ENCODE measurements at places on chromosomes 3 and 15. TPM values are rescaled to one million over a fixed set of nuclear protein-coding genes. Genes with fewer than 3 reads are reported as not detected.
A peak's percentile ranks its signal among the peaks of the same experiment; 100 is the strongest.

GRCh38 chr3:124986192-124987143 is 51.9 kb upstream of the MUC13 start:
- H3K4me3 ChIP-seq: no peak overlapping the region
- DNase-seq: no peak
- H3K36me3 ChIP-seq: no peaks in the 10 kb centered on the region
- H3K27ac ChIP-seq: peak overlapping the region; percentile 87
- H3K4me1 ChIP-seq: peaks cover 35% of the 10 kb centered on the region
- H3K27me3 ChIP-seq: no peaks in the 10 kb centered on the region

- no peak overlapping the region for H3K4me3 ChIP-seq
- DNase-seq: no peak
Observed at GRCh38 chr15:26125664-26126063, 262.5 kb upstream of the ATP10A start.

DNA sequence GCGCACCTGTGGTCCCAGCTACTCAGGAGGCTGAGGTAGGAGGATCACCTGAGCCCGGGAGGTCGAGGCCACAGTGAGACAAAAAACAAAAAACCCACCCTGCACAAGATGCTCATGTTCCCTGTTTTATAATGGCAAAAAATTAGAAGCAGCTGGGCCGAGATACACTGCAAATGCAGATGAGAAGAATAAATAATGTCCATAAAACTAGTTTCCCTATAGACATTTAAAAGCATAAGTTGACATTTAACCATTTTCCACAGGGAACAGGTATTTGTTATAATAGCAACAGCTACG is 537 bp upstream of the SCAP start:
- H3K4me3 ChIP-seq: peak overlapping the region; percentile 94
- no peaks in the 10 kb centered on the region for H3K27me3 ChIP-seq
- peak overlapping the region; percentile 54 for H3K27ac ChIP-seq
- H3K4me1 ChIP-seq: peaks cover 21% of the 10 kb centered on the region
- no peaks in the 10 kb centered on the region for H3K36me3 ChIP-seq

GRCh38 chr3:23495507-23495906 is 292.4 kb downstream of the UBE2E2 start:
- no peaks in the 10 kb centered on the region for H3K36me3 ChIP-seq
- H3K27me3 ChIP-seq: no peaks in the 10 kb centered on the region
- no peaks in the 10 kb centered on the region for H3K4me1 ChIP-seq
- H3K4me3 ChIP-seq: no peak overlapping the region
- no peak for DNase-seq

DNA sequence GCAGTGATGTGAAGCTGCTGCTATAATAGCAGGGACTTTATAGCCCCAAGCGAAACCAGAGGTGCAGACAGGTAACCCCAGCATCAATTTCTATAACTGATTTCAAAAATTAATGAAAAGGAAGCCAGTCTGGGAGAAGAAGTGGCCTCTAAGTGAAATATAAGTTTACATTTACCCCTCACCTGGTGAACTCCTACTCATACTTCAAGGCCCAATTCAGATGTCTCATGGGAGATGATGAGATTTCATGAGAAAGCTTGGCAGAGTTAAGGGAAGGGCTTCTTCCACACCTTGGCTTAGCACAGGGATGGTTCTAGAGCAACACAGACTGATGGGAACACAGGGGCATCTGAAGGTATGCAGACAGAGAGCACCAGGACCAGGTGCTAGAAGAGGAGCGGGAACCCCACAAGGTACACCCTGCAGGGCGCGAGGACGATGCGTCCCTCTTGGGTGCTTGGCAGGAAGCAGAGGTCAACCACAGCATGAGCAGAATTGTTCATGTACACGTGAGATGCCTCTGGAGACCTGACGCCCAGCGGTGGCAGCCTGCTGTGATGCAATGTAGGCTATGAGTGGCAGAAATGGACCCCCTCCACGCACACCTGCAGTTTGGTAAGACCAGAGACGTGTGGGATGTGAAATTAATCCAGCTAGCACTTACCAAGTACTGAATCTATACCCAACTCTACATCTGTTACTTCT is 102.9 kb downstream of the SRGAP3 start:
- no peaks in the 10 kb centered on the region for H3K4me1 ChIP-seq
- H3K27ac ChIP-seq: no peak overlapping the region
- H3K4me3 ChIP-seq: no peak overlapping the region
- DNase-seq: no peak
- no peaks in the 10 kb centered on the region for H3K36me3 ChIP-seq

DNA sequence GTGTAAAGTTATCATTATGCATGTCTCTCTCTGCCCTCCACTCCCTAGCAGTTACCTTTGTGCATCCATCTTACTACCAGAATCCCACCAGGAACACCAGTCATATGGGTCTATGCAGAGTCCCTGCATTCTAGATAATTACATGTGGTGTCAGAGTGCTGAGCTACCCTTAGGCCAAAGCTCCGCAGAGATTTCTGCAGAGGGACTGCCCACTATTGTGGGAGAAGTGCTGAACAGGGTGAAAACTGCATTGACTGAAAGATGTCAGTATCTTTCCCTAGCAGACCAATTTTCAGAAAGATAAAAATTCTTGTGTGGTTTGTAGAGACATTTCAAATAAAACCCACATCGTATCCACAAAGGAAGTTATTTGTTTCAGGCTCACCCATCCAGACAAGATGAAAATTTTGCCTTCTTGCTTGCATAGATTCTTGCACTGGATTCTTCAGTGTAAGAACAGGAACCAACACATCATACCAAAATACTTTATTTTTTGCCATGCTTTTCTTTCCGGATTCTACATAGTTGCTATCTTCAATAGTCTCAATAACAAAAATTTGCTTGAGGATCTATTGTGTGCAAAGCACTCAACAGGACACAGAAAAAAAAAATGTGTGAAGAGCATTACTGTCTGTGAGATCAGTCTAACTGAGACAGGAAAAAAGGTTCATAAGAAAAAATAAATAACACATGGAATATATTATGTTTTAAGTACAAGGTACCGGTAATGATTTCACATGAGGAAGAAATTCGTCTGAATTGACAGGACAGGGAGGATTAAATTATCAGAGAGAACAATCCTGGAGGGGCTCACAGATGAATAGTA is 32.0 kb upstream of the CCDC80 start:
- no peaks in the 10 kb centered on the region for H3K4me1 ChIP-seq
- H3K4me3 ChIP-seq: no peak overlapping the region
- peaks cover 7% of the 10 kb centered on the region for H3K27me3 ChIP-seq
- H3K27ac ChIP-seq: no peak overlapping the region
- no peaks in the 10 kb centered on the region for H3K36me3 ChIP-seq
- no peak for DNase-seq

DNA sequence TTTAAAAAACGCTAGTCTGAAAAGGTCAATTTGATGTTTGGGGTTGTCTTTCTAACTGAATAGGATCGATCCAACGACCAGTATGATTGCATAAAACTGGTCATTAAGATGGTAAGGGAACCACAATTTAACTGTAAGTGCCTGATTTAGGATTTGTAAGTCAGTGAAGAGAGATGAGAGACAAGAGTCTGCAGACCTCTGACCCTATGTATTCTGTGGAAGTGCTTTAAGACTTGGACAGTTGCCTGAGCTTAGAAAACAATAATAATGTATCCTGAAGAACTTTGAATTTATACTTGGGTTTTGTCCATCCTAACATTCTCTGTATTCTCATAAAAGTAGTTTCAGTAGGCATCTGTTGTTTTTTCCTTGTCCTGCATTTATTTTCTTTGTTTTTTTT is 221.4 kb upstream of the SUCLG2 start:
- H3K4me1 ChIP-seq: no peaks in the 10 kb centered on the region
- H3K27me3 ChIP-seq: no peaks in the 10 kb centered on the region
- no peak overlapping the region for H3K27ac ChIP-seq
- H3K4me3 ChIP-seq: no peak overlapping the region
- no peaks in the 10 kb centered on the region for H3K36me3 ChIP-seq

DNA sequence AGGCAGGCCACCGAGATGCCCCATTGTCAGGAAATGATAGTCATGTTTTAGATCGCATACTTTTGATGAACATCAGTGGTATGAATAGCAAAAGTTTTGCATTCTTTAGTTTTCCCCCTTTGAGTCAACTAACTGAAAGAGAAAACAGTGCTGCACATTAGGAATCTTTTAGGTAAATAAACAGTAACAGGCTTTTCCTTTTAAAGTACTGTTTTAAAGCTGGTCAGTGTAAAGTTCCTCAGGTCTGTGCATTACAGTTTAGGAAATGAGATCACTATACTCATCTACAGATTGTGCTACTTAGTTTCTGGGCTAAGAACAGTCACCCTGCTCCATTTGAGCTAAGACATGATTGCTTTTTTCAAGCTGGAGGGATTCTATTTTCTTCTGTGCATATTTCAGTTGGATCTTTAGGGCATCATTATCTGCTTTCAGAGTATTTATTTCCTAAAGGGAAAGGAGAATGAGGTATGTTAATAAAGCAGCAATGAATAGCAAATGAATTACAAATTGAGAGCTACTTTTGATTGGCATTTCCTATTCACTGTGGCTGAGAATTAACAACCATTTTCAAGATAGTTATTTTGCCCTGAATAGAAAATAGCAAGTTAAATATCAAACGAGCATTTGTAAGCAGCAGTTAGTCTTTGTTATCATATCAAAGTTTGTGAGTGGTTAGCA is 36.5 kb downstream of the FAM98B start:
- no peak overlapping the region for H3K4me3 ChIP-seq
- no peaks in the 10 kb centered on the region for H3K4me1 ChIP-seq
- peaks cover 7% of the 10 kb centered on the region for H3K36me3 ChIP-seq

- H3K36me3 ChIP-seq: no peaks in the 10 kb centered on the region
- H3K27me3 ChIP-seq: peaks cover 39% of the 10 kb centered on the region
- peak; percentile 67 for DNase-seq
- peak overlapping the region; percentile 39 for H3K27ac ChIP-seq
- H3K4me3 ChIP-seq: peak overlapping the region; percentile 40
Observed at GRCh38 chr3:169149349-169149890, 514.1 kb downstream of the MECOM start.

- H3K36me3 ChIP-seq: peaks cover 33% of the 10 kb centered on the region
- H3K4me3 ChIP-seq: no peak overlapping the region
- DNase-seq: peak; percentile 67
- H3K4me1 ChIP-seq: no peaks in the 10 kb centered on the region
- H3K27ac ChIP-seq: no peak overlapping the region
Observed at GRCh38 chr3:188229177-188229576, 75.2 kb downstream of the LPP start.

DNA sequence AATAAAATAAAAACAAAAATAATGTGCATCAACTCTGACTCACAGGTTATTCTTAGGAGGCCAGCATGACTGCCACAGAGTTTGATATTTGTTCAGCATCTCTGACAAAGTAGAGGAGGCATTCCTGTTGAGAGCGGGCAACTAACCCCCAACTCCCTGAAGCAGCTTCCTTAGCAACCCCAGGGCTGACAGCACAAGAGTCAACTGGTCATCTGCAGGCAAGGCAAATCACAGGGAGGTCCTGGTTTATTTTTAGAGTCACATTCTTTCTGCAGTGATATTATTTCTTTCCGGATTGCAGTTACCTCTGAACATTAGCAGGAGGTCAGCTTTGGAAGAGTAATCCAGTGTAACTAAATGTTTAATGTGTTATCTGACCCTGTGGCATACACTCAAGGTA is 273.0 kb downstream of the PLCL2 start:
- H3K27ac ChIP-seq: no peak overlapping the region
- no peak for DNase-seq
- no peaks in the 10 kb centered on the region for H3K27me3 ChIP-seq
- H3K36me3 ChIP-seq: peaks cover 79% of the 10 kb centered on the region

- H3K27ac ChIP-seq: no peak overlapping the region
- no peaks in the 10 kb centered on the region for H3K36me3 ChIP-seq
- no peaks in the 10 kb centered on the region for H3K4me1 ChIP-seq
- no peaks in the 10 kb centered on the region for H3K27me3 ChIP-seq
Observed at GRCh38 chr3:150094150-150094933, 123.6 kb upstream of the PFN2 start.

- H3K27ac ChIP-seq: no peak overlapping the region
- H3K36me3 ChIP-seq: peaks cover 41% of the 10 kb centered on the region
- H3K27me3 ChIP-seq: no peaks in the 10 kb centered on the region
- H3K4me1 ChIP-seq: no peaks in the 10 kb centered on the region
- no peak for DNase-seq
Observed at GRCh38 chr15:40974879-40975278, 21.6 kb downstream of the CHAC1 start.

DNA sequence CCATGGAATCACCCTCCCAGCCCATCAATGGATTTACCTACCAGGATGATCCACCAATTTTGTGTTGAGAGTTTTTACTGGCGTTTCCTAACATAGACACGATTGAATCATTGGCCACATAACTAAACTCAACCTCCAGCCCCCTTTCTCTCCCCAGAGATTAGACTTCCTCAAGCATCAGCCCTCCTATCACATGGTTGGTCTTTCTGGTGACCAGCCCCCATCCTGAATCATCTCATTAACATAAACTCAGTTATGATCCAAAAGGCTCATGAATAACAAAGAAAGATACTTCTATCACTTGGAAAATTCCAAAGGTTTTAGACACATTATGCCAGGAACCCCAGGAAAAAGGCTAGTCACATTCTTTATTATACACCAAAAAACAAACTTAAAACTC is 21.2 kb downstream of the PRKAR2A start:
- H3K27me3 ChIP-seq: no peaks in the 10 kb centered on the region
- H3K4me1 ChIP-seq: no peaks in the 10 kb centered on the region
- H3K27ac ChIP-seq: no peak overlapping the region
- H3K4me3 ChIP-seq: no peak overlapping the region
- no peak for DNase-seq

DNA sequence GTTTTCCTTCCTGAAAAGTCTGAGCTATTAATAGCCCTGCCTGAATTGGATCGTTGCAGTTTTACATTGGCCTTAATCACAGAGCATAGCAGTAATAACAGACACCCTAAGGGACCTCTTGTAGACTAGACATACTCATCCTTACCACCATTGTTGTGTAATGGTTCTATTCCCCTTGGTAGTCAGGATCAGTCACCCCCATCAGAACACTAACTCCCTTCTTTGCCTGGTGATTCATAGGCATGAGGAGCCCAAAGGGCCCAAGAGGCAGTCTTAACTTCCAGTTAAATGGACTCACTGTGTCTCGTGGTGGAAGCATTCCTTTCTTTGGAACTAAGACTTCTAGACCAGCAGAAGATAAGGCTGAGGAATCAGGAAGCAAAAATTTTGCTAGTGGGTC is 20.2 kb downstream of the CGGBP1 start:
- no peak for DNase-seq
- H3K27ac ChIP-seq: no peak overlapping the region
- H3K4me3 ChIP-seq: no peak overlapping the region
- no peaks in the 10 kb centered on the region for H3K27me3 ChIP-seq

- no peak for DNase-seq
- H3K4me3 ChIP-seq: no peak overlapping the region
- no peaks in the 10 kb centered on the region for H3K4me1 ChIP-seq
Observed at GRCh38 chr15:70222606-70223005, 124.9 kb upstream of the TLE3 start.

RYR3 gene
- polyA plus RNA-seq: 6.5 TPM

PPP1R14D gene
- 14.0 TPM for polyA plus RNA-seq

IL5RA gene
- polyA plus RNA-seq: 0.28 TPM

TPRG1 gene
- polyA plus RNA-seq: 0.64 TPM

C3orf22 gene
- 0.63 TPM for polyA plus RNA-seq

GNAT1 gene
- not detected for polyA plus RNA-seq

CPN2 gene
- polyA plus RNA-seq: 0.09 TPM

All from large intestine (tissue), 12 donors.